SK-N-SH (cell line): ENCODE measurements at places on chromosomes 16 and 17. TPM values are rescaled to one million over a fixed set of nuclear protein-coding genes. Genes with fewer than 3 reads are reported as not detected.
A peak's percentile ranks its signal among the peaks of the same experiment; 100 is the strongest.

DNA sequence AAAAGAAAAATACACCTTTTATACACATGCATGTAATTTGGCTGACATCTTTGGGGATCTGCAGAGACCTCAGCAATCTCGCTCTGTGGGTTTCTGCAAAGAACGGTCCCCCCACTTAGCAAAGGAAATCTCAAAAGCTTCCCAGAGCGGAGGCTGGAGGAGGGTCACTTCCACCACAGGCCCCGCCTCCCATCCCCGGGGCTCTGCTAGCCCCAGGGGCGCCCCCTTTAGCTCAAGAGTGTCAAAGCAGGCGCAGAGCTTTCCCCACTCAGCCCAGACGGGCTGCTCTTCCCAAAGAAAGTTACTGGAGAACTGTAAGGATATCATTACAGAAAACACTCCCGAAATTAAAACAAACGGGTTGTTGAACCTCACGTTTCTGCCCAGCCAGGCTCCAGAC, 11.4 kb downstream of the SLC13A5 start:
- no peaks in the 10 kb centered on the region for H3K4me1 ChIP-seq
- no peak overlapping the region for H3K4me3 ChIP-seq
- no peaks in the 10 kb centered on the region for H3K36me3 ChIP-seq
- no peak overlapping the region for H3K27ac ChIP-seq
- DNase-seq, result peak; percentile 73

- no peak for DNase-seq
- H3K27me3 ChIP-seq, result no peaks in the 10 kb centered on the region
- H3K4me1 ChIP-seq, result peaks cover 77% of the 10 kb centered on the region
- peaks cover 10% of the 10 kb centered on the region; the same call in 1 of the 2 replicates for H3K36me3 ChIP-seq
These were observed 121.7 kb downstream of the HIC1 start for GRCh38 chr17:2176499-2177169.

DNA sequence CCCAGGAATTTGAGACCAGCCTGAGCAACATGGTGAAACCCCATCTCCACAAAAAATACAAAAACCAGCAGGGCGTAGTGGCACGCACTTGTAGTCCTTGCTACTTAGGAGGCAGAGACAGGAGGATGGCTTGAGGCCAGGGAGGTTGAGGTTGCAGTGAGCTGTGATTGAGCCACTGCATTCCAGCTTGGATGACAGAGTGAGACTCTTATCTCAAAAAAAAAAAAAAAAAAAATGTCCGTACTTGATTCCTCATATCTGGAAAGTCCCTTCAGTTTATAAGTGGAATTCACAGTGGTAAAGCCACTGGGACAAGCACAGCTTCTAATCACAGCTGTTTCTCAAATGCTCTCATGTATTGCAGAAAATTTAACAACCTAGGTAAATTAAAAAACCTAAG, 78.6 kb upstream of the CREBBP start:
- no peak for DNase-seq
- H3K27me3 ChIP-seq, result peaks cover 5% of the 10 kb centered on the region
- no peak overlapping the region for H3K27ac ChIP-seq
- no peaks in the 10 kb centered on the region for H3K4me1 ChIP-seq

DNA sequence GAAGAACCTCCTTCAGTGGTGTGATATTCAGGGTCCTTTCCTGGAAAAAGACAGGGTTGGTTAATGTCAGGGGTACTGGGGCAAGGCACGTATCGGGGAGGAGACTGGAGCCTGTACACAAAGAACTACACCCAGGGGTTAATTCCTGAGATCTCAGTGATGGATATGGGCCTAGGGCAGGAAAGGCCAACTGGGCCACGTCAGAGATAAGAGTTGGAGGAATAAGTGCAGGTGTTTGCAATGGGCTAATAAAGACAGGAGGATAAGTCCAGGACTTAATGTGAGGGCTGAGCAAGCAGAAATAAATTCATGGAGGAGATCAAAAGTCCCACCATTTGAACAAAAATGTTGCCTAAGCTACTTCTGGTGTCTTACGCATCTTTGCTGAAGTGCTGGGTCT, 10.4 kb upstream of the HERPUD1 start:
- no peaks in the 10 kb centered on the region for H3K4me1 ChIP-seq
- no peak for DNase-seq
- H3K27me3 ChIP-seq, result no peaks in the 10 kb centered on the region
- H3K36me3 ChIP-seq, result no peaks in the 10 kb centered on the region

GRCh38 chr17:4877089-4877488, 22.2 kb upstream of the C17orf107 start:
- no peaks in the 10 kb centered on the region for H3K27me3 ChIP-seq
- H3K27ac ChIP-seq, result no peak overlapping the region
- H3K4me3 ChIP-seq, result no peak overlapping the region
- no peaks in the 10 kb centered on the region for H3K36me3 ChIP-seq

DNA sequence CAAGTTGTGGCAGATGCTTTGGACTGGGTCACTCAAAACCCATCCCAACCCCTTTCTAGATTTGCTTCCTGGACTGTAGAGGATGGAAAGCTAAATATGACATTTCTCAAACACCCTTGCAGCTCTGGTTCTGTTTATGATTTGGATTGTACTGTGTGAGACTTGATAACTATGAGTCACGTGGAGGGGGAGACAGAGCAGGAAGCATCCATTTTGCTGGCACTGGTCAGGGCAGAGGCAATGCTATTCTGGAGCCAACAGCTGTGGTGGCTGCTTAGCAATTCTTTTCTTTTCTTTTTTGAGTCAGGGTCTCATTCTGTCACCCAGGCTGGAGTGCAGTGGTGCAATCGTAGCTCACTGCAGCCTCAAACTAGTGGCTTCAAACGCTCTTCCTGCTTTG, 13.6 kb upstream of the TERF2 start:
- H3K27ac ChIP-seq, result peak overlapping the region; percentile 16; the same call in 1 of the 2 replicates
- no peaks in the 10 kb centered on the region for H3K36me3 ChIP-seq
- H3K4me1 ChIP-seq, result peaks cover 41% of the 10 kb centered on the region

GRCh38 chr17:17890773-17891759, 54.3 kb upstream of the SREBF1 start:
- no peaks in the 10 kb centered on the region for H3K27me3 ChIP-seq
- H3K27ac ChIP-seq, result no peak overlapping the region
- DNase-seq, result peak; percentile 71
- H3K36me3 ChIP-seq, result peaks cover 54% of the 10 kb centered on the region; the same call in 1 of the 2 replicates
- no peaks in the 10 kb centered on the region for H3K4me1 ChIP-seq

DNA sequence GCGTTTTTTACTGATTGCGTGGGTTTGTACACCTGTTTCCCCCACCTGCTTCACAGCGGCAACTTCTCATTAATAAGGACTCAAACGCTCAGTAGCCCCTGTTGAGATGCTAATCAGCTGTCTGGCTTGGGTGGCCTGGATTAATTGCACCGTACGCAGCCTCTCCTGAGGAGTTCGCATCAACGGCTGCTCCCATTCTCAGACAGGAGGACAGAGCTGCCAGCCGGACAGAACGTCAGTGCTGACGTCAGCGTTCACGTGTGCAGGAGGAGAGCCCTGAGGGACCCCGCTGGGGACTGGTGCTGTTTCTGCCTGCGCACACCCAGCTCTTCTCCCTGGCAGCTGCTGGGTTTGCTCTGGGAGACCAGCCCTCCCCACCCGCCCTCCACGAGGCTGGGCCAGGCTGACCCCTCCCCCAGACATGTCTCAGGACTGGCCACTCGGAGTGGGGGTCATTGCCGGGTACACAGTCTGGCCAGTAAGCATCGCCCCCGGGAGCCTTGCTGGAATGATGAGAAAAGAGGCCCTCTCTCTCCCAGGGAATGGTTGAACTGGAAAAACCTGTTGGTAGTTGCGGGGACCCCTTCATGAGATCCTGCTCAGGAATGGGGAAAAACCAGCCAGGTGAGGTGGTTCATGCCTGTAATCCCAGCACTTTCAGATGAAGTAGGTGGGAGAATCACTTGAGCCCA, 5.7 kb upstream of the BANP start:
- H3K27ac ChIP-seq, result peak overlapping the region; percentile 80
- peak overlapping the region; percentile 1; the same call in 1 of the 2 replicates for H3K4me3 ChIP-seq
- no peaks in the 10 kb centered on the region for H3K4me1 ChIP-seq
- DNase-seq, result peak; percentile 90

UNC45B gene
- polyA plus RNA-seq, result not detected in 2 replicates

DNASE1L2 gene
- polyA plus RNA-seq, result 2.4 and 2.5 TPM in 2 replicates

DNA sequence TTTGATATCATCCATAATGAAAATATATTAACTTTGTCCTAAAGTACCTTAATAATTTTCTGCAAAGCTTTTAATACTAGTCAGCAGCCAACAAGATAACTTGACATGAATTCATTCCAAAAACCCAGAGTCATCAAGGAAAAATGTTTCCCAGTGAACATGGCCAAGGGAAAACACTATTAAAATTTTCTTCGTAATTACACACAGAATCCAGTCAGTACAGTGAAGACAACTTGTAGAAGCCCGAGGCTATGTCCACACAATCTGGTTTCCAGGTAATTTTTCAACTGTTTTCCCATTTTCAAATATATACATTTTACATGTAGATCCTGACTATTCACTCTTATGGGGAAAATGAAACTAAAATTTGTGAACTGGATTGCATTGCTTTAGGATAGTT, 600.9 kb downstream of the CDH8 start:
- no peaks in the 10 kb centered on the region for H3K4me1 ChIP-seq
- no peak overlapping the region for H3K4me3 ChIP-seq
- DNase-seq, result no peak
- no peaks in the 10 kb centered on the region for H3K27me3 ChIP-seq
- no peak overlapping the region for H3K27ac ChIP-seq
- no peaks in the 10 kb centered on the region for H3K36me3 ChIP-seq
